ENCODE measurements at places on chromosomes 7 and 10.

- no peak for DNase-seq
Measured at GRCh38 chr7:17646253-17646956, 293.9 kb downstream of the SNX13 start.

DNA sequence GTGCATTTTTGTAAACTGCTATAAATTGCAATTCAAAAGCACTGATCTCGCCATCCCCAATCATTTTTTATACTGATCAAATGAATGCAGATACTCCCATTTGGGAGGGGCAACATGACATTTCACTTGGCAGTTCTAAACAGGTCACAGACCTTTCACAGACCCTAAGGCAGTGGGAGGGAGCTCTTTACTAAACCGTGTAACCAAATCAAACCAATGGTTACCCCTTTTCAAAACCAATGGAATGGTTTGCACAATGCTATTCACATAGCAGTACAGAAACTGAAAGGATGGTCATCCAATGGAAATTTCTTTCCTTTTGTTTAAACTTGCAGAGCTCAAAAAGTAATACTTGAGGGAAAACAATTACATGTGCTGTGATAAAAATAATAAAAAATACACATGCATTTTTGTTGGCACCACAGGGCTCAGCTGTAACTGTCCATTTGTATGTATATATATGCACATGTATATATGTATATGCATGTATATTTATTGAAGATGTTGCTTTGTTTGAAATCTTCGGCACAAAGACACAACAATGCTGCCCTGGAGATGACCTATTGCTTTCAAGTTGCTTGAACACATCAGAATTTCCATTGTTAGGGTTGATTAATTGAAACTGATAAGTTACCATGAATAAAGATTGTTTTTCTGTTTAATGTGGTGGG, 14.0 kb downstream of the PTF1A start:
- no peak for DNase-seq

DNA sequence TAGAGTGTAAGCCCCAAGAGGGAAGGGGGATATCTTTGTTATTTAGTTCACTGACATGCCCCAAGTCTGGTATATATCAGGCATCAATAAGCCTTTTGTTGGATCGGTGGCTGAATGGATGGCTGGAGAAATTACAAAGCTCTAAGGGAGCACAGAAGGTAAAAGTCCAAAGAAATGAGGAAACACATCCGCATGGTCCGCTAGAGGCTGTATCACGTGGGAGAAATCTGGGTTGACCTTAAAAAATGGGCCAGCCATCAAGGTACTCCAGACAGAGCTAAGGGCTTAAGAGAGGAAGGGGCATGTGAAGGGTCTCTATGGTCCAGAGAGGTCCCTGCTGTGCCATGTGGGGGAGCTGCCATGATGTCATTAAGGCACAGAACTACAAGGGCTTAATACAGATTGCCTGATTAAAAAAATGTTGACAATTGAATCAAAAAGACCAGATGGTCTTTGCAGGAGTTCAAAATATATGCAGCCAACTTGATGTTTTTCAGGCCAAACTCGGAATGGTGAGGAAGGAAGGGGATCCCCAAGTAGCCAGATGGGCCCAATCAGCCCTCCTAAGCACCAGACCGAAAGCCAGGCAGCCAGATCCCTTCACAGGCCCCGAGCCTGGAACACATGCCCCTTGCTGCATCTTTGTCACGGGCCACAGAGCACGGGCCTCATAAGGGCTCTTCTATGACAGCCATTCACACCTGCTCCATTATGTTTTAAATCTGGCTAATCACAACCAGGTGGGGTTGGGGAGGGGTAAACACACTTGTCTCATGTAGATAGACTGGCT, 31.9 kb downstream of the SCRN1 start:
- DNase-seq, result no peak

DNA sequence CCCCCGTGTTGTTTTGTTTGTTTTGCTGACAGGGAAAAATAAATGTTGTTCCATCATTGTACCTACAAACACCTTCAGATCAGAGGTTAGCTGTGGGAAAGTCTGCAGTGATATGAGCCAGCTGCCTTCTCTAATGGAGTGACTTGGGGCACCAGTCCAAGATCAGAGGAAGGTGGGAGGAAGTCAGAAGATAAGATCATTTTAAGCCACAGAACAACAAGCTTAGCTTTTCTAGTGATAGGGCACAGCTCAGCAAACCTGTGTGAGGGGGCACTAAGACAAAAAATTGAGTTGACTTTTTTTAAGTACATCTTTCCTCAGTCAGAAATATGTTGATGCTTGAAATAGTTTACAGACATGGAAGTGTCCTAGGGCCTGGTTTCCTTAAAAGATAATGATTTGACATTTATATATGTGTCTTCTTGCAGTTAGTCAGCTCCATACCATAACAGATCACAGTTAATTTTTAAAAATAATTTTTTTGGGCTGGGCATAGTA, 240.3 kb upstream of the KAT6B start:
- no peak for DNase-seq

GRCh38 chr7:99395616-99396327, 12.6 kb downstream of the PDAP1 start:
- no peak for DNase-seq
